ENCODE measurements at places on chromosomes 3 and 15. TPM values are rescaled to one million over a fixed set of nuclear protein-coding genes. Genes with fewer than 3 reads are reported as not detected.

LIPC gene
- 0.98 TPM for total RNA-seq

GRCh38 chr3:45113625-45114050 lies 32.5 kb downstream of the CDCP1 start:
- no peak for DNase-seq

GRCh38 chr3:42663581-42664437 lies 10.3 kb downstream of the ZBTB47 start:
- DNase-seq, result no peak

GRCh38 chr3:89521328-89521727 lies 413.9 kb downstream of the EPHA3 start:
- DNase-seq, result no peak

DNA sequence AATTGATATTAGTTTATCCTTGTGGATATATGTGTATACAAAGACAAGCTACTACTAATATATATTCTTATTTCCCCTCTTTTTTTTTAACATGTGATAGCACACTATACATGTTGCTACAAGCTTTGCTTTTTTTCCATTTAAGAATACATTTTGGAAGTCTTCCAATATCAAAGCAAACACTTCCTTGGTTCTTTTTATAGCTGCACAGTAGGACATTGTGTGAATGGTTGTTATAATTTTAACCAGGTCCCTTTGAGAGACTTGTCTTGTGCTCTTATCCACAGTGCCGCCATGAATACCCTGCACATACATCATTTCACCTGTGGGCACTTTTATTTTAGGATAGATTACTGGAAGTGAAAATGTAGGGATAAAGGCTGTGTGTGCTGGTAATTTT lies 88.7 kb downstream of the CACNA2D3 start:
- no peak for DNase-seq

DNA sequence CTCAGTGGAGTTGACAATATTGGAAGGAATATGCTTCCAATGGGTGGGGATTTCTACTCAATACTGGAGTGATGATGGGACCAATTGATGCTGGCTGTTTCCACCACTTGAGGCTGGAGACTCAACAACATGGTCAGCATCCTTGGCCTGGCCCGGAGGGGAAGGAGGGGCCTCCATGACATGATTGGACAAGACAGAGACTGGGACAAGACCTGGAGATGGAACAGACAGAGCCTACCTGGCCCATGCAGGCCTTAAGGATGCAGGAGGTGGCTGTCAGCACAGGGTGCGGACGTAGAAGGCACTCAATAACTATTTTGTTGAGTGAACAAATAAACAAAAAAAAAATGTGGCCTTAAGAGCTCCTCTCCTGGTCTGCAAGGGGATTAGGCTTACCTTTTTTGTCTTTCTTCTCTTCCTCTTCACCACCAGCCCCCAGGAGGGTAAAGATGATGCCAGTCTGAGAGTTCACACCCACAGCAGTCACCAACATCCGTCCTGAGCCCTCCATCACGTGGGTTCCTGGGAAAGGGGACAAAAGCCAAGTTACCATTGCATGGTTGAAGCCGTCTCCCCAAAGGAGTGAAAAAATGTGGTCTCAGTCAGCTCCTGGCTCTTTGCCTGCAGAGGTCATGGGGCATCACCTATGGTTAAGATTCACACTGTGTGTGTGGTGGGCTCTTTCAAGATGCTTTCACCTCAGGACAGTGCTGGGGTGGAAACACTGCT lies 67.1 kb upstream of the SEC13 start:
- no peak for DNase-seq

All from activated naive CD4-positive, alpha-beta T cell treated with anti-CD3 and anti-CD28 coated beads, Interleukin-2, amount 50 U/mL, for 72 hours (primary cell).